ENCODE measurements at places on chromosomes 11 and 22.
A peak's percentile ranks its signal among the peaks of the same experiment; 100 is the strongest.

- DNase-seq = peak; percentile 69
Measured at GRCh38 chr22:25048659-25049647, 96.4 kb downstream of the KIAA1671 start.

DNA sequence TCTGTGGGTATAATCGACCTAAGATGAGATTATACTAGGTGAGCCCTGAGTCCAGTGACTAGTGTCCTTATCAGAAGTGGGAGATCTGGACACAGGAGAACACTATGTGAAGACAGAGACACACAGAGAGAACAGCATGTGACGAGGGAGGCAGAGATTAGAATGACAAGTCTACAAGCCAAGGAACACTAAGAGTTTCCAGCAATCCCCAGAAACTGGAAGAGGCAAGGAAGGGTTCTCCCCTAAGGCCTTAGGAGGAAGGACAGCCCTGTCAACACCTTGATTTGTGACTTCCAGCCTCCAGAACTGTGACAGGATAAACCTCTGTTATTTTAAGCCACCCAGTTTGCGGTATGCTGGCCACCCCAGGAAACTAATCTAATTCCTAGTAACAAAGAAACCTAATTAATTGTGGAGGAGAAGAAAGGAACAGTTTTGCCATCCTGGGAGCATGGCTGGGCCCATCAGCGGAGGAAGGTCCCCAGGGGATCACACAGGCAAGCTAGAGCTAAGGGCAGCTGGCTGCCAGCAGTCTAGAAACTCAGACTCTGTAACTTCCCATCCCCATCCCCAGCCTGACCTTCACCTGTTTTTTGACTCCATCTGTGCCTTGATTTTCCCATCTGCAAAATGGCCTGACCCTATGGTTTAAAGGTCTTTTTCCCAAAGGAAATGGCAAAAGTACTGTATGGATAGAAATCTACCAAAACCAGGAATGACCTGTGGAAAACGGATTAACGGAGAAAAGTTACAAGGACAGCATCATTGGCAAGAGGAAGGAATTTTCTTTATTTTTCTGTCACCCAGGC, 10.3 kb upstream of the THOC5 start:
- DNase-seq = no peak

GRCh38 chr11:131663405-131664200, 293.2 kb downstream of the NTM start:
- DNase-seq = no peak

- DNase-seq = peak; percentile 81
Measured at GRCh38 chr11:69049490-69049867, 747 bp downstream of the TPCN2 start.

GRCh38 chr11:95132956-95133355, 43.3 kb downstream of the ENDOD1 start:
- no peak for DNase-seq

GRCh38 chr22:21698430-21699329, 32.9 kb downstream of the PPIL2 start:
- DNase-seq = no peak

GRCh38 chr11:88596786-88597185, 259.2 kb upstream of the CTSC start:
- no peak for DNase-seq

GRCh38 chr11:99537681-99538080, 516.9 kb downstream of the CNTN5 start:
- no peak for DNase-seq

- DNase-seq = no peak
Measured at GRCh38 chr22:20840646-20841371, 17.8 kb downstream of the PI4KA start.

DNA sequence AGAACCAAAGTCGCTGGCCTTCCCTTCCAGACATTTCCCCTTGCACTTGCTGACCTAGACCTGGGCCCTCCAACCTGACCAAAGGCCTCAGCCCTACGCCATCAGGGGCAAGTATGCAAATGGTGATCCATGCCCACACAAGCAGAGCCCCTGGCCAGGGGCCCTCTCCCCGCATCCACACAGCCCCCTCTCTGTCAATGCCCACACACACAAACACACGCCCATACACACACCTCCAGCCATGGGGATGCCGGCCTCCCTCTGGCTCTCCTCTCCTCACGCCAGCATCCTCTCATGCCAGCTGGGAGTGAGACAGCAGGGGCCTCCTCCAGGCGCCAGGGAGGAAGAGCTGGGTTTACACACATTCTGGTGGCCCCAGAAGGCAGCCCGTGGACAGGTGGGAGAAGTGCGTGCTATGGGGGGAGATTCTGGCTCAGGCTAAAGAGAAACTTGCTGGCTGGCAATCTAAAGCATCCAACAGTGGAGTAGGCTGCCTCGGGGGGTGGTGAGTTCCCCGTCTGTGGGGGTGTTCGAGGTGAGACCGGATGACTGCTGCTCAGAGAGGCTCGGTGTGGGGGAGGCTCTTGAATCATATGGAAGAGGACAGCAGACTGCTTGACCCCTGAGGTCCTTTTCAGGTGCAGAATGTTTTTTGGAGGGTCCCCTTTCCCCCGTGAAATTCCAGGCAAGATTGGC, 4.8 kb downstream of the NRXN2 start:
- DNase-seq = peak; percentile 34

- no peak for DNase-seq
Measured at GRCh38 chr11:44743326-44743725, 16.6 kb downstream of the TSPAN18 start.
